ENCODE measurements at places on chromosomes 1 and 21. TPM values are rescaled to one million over a fixed set of nuclear protein-coding genes. Genes with fewer than 3 reads are reported as not detected.

ILDR2 gene
- polyA plus RNA-seq, result not detected

CFHR1 gene
- 0.74 TPM for polyA plus RNA-seq

WNT4 gene
- polyA plus RNA-seq, result not detected

HSD11B1 gene
- 1.0 TPM for polyA plus RNA-seq

RGS7 gene
- 1.2 TPM for polyA plus RNA-seq

CLDN8 gene
- not detected for polyA plus RNA-seq

CSRP1 gene
- 529 TPM for polyA plus RNA-seq

CNKSR1 gene
- not detected for polyA plus RNA-seq

PALMD gene
- 0.10 TPM for polyA plus RNA-seq

Data from GM23248 (cell line).